HCEC 1CT (cell line): ENCODE measurements at places on chromosomes 2 and 18.
A peak's percentile ranks its signal among the peaks of the same experiment; 100 is the strongest.

GRCh38 chr2:121088251-121089165 lies 196.5 kb downstream of the TFCP2L1 start:
- DNase-seq, result no peak

- DNase-seq, result no peak
Observed at GRCh38 chr2:103005393-103005792, 243.6 kb downstream of the TMEM182 start.

GRCh38 chr2:43020296-43020695 lies 206.1 kb downstream of the ZFP36L2 start:
- no peak for DNase-seq

DNA sequence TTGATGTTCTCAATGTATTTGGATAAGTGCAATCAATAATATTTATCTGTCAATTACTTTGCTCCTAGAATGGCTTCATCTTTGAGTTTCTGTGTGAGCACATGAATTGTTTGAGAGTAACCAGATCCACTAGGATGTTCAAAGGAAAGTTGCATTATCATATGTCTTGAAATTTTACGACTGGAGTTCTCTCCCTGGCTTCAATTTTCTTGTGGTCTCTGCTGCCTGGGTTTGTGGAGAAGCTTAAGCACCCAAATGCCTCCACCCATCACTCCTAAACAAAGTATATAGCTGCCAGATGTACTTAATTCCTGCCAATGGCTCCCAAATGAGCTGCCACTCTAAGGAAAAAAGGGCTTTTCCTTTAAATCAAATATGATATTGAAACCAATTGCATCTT lies 1149.4 kb upstream of the ZEB2 start:
- no peak for DNase-seq

DNA sequence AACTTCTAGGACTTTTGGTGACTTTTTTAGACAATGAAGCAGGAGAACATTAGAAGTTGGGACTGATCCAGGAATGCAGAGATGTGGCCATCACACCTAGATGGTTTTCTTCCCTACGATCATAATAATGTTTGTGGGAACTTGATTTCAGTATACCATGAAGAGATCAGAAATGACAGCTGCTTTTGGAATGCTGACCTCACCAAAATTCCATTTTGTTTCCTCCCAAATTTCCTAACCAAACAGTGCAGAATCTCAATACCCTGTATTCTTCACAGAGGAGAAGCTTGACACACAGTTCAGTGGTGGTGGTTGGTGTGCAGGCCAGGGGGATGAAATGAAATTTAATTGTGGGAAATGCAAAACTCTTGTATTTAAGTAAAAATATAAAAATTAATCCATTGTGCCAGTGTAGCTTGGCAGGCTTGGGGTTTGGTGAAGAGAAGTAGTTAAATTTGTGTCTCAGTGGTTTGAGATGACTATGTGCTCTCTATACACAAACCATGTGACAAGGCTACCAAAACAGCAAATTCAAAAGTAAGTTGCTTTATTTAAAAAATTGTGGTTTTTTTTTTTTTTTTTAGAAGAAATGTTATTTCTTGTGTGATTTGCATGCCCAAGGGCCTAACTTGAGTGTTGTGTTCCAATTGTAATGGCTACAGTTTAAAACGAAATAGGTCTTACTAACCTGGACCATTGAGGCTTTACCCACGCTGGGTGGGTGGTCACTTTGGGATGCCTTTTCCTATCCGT lies 252.4 kb downstream of the LPIN1 start:
- DNase-seq, result peak; percentile 61
